Cardiac muscle cell (in vitro differentiated cells and primary cell): ENCODE measurements at places on chromosomes 6 and 20.
A peak's percentile ranks its signal among the peaks of the same experiment; 100 is the strongest.

DNA sequence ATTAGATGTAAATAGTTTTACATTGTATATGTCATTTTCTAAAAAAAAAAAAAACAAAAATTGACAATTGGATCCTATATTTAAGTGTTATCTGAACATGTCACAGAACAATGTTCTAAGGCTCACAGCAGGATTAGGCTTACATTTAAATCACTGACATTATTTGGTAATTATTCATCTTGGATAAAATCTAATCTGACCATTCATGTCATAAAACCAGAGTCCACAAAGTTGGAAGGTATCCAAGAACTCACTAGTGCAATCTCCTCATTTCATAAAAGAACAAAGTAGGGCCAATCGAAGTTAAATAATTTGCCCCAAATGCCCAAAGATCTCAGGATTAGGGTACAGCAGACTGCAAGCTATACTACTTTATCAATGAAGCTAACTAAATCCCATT, 73.0 kb downstream of the PDSS2 start:
- peak; percentile 42 for DNase-seq

GRCh38 chr6:74939151-74939708, 266.6 kb downstream of the COL12A1 start:
- no peak for DNase-seq

- no peak for DNase-seq
Observed at GRCh38 chr6:43095939-43096338, 19.8 kb downstream of the PTK7 start.

GRCh38 chr20:25476106-25477013, 68.9 kb downstream of the GINS1 start:
- no peak for DNase-seq

DNA sequence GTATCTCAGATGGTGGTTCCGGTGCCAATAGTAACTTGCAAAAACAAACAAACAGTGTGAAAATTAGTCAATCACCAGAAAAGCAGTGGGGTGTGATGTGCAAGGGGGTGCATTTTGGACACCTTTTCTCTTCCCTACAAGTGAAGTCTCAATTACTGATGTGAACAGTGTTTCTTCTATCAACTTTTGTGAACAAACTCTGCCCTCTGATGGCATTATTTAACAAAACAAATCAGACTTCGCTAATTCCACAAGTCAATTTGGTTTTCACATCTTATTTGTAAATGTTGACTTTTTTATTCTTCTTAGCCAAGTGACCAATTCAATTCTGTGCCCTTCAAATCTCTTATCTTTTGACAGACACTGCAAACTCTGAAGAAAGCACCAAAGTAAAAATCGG, 212.2 kb downstream of the UST start:
- DNase-seq: peak; percentile 21

DNA sequence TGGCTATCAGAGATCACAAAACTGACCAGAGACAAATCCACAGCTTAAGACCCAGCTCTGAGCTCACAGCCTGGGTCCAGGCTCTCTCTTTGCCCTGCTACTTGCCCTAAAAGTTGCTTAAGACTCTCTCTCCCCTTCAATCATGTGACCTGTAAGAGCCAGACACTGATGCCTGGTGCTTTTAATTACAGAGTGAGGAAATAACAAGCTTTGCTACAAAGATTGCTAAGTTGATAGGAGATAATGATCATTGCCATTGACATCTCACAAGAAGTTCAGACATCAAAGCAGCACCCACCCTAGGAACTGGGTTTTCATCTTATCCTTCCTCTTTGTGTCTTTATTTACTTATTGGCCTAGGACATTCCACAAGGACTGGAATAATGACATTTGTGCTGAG, 125.9 kb upstream of the CD93 start:
- DNase-seq: no peak

GRCh38 chr6:118712969-118713368, 61.6 kb upstream of the CEP85L start:
- DNase-seq: peak; percentile 53

GRCh38 chr6:81455641-81456040, 296.8 kb downstream of the TENT5A start:
- DNase-seq: no peak

- DNase-seq: peak; percentile 67
Observed at GRCh38 chr20:5621305-5621704, 128.9 kb upstream of the SHLD1 start.

DNA sequence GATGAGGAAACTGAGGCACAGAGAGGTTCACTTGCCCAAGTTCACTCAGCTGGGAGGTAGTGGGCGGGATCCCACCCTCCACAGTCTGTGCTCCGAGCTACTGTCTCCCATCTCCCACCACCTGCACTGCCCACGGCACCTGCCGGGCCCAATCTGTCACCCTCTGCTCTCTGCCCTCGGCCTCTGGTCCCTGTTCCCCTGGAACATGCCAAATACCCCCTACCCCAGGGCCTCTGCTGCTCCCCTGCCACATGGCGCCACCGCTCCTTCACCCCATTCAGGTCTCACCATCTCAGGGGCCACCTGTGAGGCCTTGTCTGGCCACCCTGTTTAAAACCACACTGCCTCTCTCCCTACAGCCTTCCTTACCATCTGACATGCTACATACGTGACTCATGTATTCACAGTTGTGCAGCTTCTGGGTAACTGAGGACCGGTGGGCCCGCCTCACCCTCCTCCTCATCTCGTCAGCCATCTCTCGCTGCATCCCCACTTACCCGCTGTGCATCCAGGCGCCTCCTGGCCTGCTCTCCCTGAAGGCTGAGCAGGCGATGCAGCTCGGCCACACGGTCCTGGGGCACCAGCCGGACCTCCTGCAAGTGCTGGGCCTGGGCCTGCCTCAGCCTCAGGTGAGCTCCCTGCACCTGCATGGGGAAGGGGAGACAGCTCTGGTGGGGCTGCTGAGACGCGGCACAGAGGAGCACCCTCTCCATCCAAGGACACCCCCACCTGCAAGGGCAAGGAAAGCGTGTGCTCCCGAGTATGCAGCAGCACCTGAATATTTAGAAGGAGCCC, 50.6 kb downstream of the GINS1 start:
- DNase-seq: no peak

DNA sequence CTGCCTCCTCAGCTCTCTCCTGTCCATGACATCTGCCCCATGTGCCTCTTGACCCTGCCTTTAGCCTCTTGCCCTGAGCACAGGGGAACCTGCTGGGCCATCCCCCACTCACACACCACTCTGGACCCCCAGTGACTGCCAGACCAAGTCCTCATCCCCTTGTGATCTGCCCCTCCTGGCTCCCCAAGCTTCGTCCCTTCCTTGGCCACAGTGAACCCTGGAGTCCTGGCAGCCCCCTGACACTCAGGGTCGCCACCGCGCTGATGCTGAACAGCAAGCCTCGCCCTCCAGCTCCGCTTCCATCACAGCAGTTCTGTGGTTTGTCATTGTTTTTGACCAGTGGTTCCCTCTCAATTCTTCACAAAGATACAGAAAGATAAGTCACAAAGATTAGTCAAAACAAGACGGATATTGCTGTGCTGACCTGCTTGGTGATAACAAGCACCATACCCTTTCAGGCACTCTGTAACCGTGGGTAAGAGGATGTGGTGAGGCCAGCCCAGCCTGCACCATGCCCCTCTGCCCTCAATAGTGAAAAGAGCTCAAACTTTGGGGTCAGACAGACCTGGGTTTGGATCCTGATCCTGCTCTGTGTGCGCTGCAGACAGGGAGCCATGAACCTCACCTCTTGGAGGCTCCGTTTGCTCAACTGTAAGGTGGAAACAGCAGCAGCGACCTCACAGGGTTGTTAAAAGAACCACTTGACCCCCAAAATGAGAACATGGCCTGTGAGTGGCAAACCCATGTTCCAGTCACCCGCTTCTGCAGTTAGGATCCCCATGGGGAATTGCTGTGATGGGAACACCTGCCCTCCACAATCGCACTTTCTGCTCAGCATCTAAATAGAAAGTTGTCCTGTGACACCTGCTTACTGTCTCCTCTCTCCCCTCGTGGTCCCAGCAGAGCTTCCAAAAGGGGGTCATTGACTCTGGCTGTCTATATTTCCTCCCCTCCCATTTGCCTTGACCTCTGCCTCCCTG, 114.5 kb downstream of the TOX2 start:
- no peak for DNase-seq

- DNase-seq: no peak
Observed at GRCh38 chr6:14187406-14187805, 69.8 kb downstream of the CD83 start.

GRCh38 chr6:29005183-29005885, at the start of gene ZNF311:
TSS of gene ZNF311 (minus strand) at chr6:29005315. CDS start at chr6:29003954, 1,361 bp downstream.
- peak; percentile 35 for DNase-seq

DNA sequence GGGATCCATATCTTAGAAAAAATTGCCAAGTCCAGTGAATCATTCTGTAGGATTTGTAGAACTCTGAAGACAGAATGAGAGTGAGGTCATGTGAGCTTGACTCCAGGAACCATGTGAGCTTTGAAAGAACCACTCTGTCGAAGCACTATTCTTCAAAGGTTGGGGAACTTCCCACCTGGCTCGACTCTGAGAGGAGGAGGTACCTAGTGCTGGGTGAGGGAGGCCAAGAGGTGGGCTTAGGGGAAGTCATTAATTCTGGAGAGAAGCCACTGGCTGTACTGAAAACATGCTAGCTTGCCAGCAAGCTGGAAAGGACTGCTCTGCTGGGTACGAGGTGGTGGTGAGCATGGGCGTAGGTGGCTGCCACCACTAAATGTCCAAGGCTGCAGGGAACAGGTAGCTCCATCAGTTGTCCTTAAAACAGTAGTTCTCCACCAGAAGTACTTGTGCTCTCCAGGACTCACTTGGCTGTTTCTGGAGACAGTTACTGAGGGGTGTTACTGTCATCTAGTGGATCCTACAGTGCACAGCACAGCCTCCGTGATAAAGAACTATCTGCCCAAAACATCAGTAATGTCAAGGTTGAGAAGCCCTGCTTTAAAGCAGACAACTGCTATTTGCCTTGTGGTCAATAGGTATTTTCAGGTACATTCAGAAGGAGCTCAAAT, 34.7 kb upstream of the SYNJ2 start:
- peak; percentile 26 for DNase-seq

DNA sequence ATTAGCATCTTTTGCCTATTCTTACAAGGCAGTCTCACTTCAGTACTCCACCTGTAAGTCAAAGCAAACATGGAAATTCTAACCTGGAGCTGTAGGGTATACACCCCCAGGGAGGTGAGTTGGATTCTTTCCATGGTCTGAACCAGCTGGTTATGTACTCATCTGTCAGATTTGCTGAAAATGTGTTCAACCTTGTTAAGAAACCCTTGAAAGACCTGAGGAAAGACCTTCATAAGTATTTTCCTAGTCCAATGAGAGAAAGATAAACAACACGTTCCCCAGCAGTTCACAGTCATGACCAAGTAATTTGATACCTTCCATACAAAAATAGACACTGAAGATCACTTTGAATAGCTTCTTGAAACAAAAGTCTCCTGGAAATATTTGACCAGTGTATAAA, 42.5 kb downstream of the ID4 start:
- DNase-seq: no peak

- DNase-seq: peak; percentile 1
Observed at GRCh38 chr20:59765599-59766177, 161.3 kb downstream of the PHACTR3 start.

DNA sequence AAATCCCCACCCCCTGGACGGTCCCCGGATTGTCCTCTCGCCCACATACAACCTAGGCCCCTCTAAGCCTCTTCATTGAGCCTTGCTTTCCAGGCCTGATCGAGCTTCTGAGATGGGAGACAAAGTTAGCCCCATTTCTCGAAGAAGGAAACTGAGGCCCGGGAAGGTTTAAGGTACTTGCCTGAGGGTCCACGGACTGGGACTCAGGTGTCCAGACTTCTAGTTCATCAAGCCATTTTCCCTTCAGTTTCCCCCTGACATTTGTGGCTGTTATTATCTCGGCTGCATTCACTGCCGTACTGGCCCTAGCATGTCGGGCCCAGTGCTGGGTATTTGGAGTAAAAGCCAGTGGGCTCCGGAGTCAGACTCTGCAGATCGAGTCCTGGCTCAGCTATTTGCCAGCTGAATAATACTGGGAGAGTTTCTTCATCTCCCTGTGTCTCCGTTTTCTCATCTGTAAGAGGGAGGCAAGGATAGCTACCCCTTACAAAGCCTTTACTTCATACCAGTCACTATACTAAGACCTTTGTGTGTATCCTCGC, 633 bp downstream of the RPRD1B start:
- DNase-seq: no peak

DNA sequence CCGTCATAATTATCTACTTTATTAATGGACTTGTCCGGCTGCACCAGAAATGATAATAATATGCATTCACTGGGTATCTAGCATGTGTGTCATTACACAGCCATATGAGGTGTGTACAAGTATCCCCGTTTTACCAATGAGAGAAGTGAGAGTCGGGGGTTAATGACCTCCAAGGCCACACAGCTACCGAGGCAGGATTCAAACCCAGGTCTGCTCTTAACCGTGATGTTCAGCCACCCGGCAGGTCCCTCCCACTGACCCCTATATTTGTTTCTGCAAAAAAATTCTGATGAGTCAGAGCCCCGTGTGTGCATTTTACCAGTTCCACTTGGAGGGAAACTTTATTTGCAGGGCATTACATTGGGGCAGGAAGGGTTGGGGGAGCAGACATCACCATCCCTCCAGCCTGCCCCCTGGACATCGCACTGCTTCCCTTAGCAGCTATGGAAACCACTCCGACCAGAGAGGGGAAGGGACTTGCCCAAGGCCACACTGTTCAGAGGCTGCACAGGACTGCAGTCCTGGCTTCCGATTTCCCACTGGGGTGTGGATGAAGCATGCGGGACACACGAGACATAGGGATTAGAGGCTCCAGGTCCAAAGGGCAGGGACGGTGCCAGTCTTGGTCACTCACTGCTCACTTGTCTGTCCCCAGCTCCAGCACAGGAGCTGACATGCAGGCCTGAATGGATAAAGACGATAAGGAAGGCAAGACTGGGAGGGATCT, 10.1 kb upstream of the SRC start:
- no peak for DNase-seq

- peak; percentile 41 for DNase-seq
Observed at GRCh38 chr6:101824551-101825345, 431.2 kb downstream of the GRIK2 start.

DNA sequence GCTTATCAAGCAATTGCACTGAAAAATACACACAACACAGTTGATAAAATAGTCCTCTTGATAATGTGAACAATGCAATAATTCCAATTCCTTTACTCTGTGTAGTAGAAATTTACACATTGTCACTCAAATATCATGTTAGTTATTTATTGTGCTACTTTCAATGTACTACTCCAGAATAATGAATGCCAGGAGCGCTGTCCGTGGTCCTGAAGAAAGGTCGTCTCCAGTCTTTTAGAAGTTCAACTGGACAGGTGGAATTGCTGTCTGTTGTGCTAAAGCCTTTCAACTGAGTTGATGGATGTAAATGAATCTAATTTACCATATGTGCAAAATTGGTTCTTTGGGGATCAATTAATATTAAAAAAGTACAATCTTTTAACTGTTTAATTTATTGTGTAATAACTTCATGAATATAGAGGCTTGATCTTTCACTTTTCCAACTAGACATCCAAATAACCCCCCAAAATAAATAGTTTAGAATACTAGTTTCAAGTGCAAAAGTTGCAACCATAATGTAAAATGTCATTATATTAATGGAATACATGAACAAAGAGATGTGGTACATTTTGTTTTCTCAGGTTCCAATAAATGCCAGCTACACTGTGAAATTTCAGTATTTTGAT, 3.2 kb downstream of the GRIK2 start:
- peak; percentile 91 for DNase-seq

- no peak for DNase-seq
Observed at GRCh38 chr20:46708172-46708860, 1.1 kb upstream of the SLC2A10 start.

- peak; percentile 35 for DNase-seq
Observed at GRCh38 chr20:57708694-57709673, 831 bp downstream of the PMEPA1 start.
